Small intestine (tissue), 16 donors: ENCODE measurements at places on chromosomes 12 and 14. TPM values are rescaled to one million over a fixed set of nuclear protein-coding genes. Genes with fewer than 3 reads are reported as not detected.

The RAD51AP1 gene
- polyA plus RNA-seq = 11.9 TPM

- no peaks in the 10 kb centered on the region for H3K36me3 ChIP-seq
- H3K27ac ChIP-seq = no peak overlapping the region
- no peak overlapping the region for H3K4me3 ChIP-seq
- no peaks in the 10 kb centered on the region for H3K27me3 ChIP-seq
These were observed 29.1 kb downstream of the CHST11 start for GRCh38 chr12:104485651-104486362.

GRCh38 chr14:55117803-55118441 lies 11.1 kb upstream of the LGALS3 start:
- peak; percentile 60 for DNase-seq
- H3K36me3 ChIP-seq = no peaks in the 10 kb centered on the region
- H3K4me3 ChIP-seq = no peak overlapping the region
- no peak overlapping the region for H3K27ac ChIP-seq
- peaks cover 13% of the 10 kb centered on the region for H3K4me1 ChIP-seq
- H3K27me3 ChIP-seq = no peaks in the 10 kb centered on the region

The NPFF gene
- 0.12 TPM for polyA plus RNA-seq

GRCh38 chr14:105147671-105148603 lies 20.6 kb downstream of the JAG2 start:
- H3K27ac ChIP-seq = no peak overlapping the region
- no peak for DNase-seq
- no peaks in the 10 kb centered on the region for H3K4me1 ChIP-seq
- no peaks in the 10 kb centered on the region for H3K36me3 ChIP-seq

GRCh38 chr12:127108360-127109215 lies 1158.4 kb upstream of the TMEM132C start:
- H3K27ac ChIP-seq = no peak overlapping the region
- DNase-seq = peak; percentile 31
- H3K4me3 ChIP-seq = no peak overlapping the region
- no peaks in the 10 kb centered on the region for H3K36me3 ChIP-seq
- no peaks in the 10 kb centered on the region for H3K4me1 ChIP-seq
- H3K27me3 ChIP-seq = no peaks in the 10 kb centered on the region

The SERPINA12 gene
- polyA plus RNA-seq = 0.54 TPM

- no peak for DNase-seq
- H3K27me3 ChIP-seq = no peaks in the 10 kb centered on the region
These were observed 87.6 kb downstream of the EML1 start for GRCh38 chr14:99880651-99881420.

The GALNT8 gene
- 0.67 TPM for polyA plus RNA-seq

GRCh38 chr14:38207377-38207735 lies 348 bp upstream of the SSTR1 start:
- no peak for DNase-seq
- H3K4me1 ChIP-seq = peaks cover 3% of the 10 kb centered on the region
- peaks cover 21% of the 10 kb centered on the region for H3K27me3 ChIP-seq
- peak overlapping the region; percentile 89 for H3K27ac ChIP-seq
- no peak overlapping the region for H3K4me3 ChIP-seq

DNA sequence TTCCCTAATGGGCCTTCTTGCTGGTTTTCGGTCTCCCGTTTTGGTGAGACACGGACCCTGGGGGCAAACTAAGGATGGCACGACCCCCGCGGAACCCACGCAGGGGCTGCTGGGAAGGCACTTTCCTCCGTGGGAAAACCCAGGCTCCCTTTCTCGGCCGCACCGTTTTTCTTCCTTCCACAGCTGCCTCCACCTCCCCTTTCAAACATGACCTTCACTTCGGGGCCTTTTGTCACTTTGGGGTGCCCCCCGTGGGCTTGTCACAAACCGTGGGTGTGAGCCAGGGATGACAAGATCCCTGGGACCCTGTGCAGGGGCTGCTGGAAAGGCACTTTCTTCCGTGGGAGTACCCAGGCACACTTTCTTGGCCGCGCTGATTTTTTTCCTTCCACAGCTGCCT lies 268.7 kb downstream of the ALG10 start:
- DNase-seq = no peak
- H3K36me3 ChIP-seq = no peaks in the 10 kb centered on the region
- no peak overlapping the region for H3K4me3 ChIP-seq
- H3K4me1 ChIP-seq = no peaks in the 10 kb centered on the region

The GARIN6 gene
- not detected for polyA plus RNA-seq

DNA sequence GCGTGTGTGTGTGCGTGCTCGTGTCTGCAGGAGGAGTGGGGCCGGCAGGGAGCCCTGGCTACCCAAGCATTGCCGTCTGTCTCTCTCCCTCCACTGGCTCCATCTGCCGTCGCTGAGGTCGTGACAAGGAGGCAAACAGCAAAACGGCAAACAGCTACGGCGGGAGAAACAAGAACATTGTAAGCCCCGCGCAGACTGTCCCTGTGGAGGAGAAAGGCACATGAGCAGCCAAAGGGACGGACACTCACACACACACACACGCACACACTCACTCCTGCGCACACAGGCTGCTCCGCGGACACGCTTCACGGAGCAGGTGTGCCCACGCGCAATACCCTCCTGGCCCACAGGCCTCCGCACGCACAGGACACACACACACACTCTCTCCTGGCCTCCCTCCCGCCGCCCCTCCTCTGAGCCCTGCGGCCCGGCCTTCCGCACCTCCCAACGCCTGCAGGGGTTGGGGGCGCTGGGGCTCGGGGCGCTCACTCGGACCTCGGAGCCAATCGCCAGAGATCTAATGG lies 905 bp downstream of the CISTR start:
- DNase-seq = no peak
- peaks cover 36% of the 10 kb centered on the region for H3K27me3 ChIP-seq
- no peak overlapping the region for H3K27ac ChIP-seq
- H3K4me3 ChIP-seq = peak overlapping the region; percentile 52
